ENCODE measurements at places on chromosomes 5 and 9.

DNA sequence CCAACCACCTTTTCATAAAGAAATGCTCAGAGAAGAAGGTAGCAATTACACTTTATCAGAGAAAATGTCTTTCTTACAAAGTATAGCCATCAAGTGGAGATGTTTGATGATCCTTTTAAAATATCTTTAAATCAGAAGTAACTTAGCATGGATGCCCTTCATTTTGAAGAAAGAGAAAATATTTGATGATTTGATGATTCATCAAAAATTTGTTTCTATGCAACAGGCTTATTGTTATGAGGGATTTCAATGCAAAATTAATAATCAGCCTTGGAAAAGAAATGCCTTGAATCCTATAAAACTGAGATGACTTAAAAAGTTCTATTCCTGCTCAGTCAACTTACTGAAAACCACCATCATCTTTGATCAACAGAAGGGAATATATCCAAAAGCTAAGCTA is 291.6 kb downstream of the MLLT3 start:
- no peak for DNase-seq

DNA sequence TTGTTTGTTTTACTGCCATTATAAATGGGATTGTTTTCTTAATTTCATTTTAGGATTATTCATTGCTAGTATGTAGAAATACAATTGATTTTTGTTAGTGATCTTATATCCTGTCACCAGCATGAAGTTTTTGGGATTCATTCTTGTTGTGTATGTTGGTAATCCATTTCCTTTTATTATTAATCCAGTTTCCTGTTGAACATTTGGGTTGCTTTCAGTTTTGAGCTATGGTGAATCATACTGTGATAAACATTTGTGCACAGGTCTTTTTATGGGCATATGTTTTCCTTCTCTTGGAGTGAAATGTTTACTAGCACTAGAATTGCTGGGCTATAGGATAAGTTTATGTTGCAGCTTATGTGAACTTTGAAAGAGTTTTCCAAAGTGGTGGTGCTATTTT is 69.6 kb downstream of the MAN2A1 start:
- DNase-seq, result no peak

GRCh38 chr5:149883550-149883949 is 61.0 kb downstream of the PDE6A start:
- DNase-seq, result no peak

DNA sequence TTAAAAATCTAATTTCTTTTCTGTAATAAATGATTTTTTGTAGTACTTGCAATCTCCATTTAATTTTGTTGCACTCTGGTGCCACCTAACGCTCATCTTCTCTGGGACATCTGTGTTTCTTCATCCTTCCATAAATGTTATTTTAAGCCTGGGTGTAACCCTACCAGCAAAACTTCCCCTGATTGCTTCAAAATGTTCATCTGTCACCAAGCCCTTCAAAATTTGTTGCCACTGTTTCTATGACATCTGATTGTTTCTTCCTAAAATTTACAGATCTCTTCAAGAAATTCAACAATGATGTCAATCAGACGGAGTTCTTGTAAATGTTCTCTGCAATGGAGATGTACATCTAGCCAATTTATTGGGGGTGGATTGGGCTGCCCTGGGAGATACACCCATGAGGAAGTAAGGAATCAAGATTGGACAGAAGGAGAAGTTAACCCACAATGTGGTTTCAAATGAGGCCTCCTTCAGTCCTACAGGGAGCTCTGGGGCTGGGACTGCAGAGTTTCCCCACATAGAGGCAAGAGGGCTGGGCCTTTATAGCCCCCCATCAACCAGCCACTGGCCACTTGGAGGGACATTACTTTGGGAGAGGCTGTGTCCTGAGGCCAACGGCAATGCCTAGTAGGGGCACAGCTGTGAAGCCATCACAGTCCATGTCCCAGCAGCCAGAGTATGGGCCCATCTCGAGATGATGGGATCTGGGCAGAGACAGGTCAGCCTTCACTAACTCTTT is 23.3 kb downstream of the MCTP1 start:
- DNase-seq, result no peak

GRCh38 chr5:43514816-43515677 is at the start of gene C5orf34:
Gene C5orf34, minus strand, starts transcription at chr5:43515148. Its CDS starts 5,809 bp downstream, at chr5:43509339.
- DNase-seq, result peak; percentile 95

- DNase-seq, result no peak
Observed at GRCh38 chr9:22214497-22215031, 205.5 kb upstream of the CDKN2B start.

- DNase-seq, result no peak
Observed at GRCh38 chr5:98637116-98637515, 136.3 kb upstream of the RGMB start.

DNA sequence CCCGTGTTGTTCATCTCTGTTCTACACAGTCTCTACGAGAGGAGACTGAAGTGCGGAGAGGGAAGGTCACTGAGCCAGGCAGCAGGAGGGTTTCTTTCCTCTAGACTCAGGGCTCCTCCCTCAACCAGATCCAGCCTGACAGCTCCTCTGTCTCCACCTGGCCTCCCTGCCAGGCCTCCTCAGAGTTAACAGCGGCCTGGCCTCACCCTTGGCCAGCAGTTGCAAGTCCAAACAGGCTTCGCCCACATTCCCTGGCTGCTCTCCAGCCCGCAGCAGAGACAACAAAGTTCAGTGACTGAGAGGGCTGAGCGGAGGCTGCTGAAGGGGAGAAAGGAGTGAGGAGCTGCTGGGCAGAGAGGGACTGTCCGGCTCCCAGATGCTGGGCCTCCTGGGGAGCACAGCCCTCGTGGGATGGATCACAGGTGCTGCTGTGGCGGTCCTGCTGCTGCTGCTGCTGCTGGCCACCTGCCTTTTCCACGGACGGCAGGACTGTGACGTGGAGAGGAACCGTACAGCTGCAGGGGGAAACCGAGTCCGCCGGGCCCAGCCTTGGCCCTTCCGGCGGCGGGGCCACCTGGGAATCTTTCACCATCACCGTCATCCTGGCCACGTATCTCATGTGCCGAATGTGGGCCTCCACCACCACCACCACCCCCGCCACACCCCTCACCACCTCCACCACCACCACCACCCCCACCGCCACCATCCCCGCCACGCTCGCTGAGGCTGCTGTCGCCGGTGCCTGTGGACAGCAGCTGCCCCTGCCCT is at the start of gene HRCT1:
HRCT1 (plus strand) TSS at position 291 of the 768 bp plus-strand sequence; CDS start at position 377, 86 bp downstream.
- no peak for DNase-seq

GRCh38 chr5:170788626-170789304 is 5.2 kb downstream of the GABRP start:
- DNase-seq, result no peak

- DNase-seq, result no peak
Observed at GRCh38 chr9:95077053-95077765, 240.3 kb downstream of the FANCC start.

- DNase-seq, result no peak
Observed at GRCh38 chr9:81074221-81074620, 615.1 kb downstream of the TLE1 start.

GRCh38 chr9:134338394-134339182 is 12.3 kb downstream of the RXRA start:
- DNase-seq, result no peak

GRCh38 chr9:86096386-86096785 is 3.0 kb downstream of the GOLM1 start:
- DNase-seq, result no peak

DNA sequence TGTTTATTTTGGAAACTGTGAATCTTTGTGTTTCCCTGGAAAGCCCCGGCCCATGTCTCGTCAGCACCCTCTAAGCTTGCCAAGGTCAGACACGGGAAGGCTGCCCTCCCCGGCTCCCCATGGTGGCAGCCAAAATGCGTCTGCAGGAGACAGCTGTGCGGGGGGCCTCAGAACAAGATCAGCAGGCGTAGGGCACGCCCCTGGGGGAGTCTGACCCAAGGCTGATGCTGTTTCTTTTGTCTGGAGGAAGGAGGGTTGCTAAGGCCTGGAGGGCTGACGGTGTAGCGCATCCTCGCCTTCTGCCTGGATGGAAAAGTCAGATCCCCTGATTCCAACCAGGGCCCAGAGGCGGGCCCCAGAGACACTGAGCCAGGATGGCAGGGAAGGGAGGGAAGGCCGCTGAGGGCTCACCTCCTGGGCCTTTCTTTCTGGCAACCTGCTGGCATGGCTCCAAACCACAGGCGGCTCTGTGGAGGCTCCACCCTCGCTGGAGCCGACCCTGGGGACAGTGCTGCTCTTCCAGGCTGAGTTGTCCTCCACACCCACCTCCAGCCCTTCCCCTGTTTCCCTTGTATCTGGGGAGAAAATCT is 57.2 kb downstream of the OLFM1 start:
- no peak for DNase-seq

- DNase-seq, result no peak
Observed at GRCh38 chr9:20509466-20509865, 112.8 kb downstream of the MLLT3 start.

DNA sequence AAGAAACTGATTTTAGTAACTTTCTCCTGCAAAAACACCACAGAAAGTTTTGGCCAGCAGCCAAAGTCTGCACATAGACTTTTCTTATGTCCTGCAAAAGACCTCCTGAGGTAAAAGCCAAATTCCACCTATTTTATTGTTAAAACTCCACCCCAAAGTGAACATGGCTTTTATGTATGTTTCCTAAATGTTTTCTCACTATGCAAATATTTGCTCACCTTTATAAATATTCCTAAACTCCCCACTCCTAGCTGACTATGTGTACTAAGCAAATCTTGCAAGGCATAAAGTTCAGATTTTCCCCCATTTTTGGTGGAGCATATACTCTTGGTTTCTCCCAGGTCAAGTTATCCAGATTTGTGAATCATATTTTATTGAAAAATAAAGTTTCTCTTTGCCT is 446.2 kb downstream of the DNAH5 start:
- DNase-seq, result no peak

- peak; percentile 100 for DNase-seq
Observed at GRCh38 chr9:131125288-131126058, at the start of gene NUP214. Gene NUP214, plus strand, starts transcription at chr9:131125586. Its CDS starts 119 bp downstream, at chr9:131125705.

- no peak for DNase-seq
Observed at GRCh38 chr9:21432672-21433425, 7.4 kb upstream of the IFNA1 start.

GRCh38 chr5:172428224-172429166 is 25.8 kb downstream of the SH3PXD2B start:
- DNase-seq, result no peak

- no peak for DNase-seq
Observed at GRCh38 chr5:5658226-5658625, 235.7 kb downstream of the ICE1 start.

- DNase-seq, result no peak
Observed at GRCh38 chr5:168438349-168438748, 47.9 kb upstream of the RARS1 start.

DNA sequence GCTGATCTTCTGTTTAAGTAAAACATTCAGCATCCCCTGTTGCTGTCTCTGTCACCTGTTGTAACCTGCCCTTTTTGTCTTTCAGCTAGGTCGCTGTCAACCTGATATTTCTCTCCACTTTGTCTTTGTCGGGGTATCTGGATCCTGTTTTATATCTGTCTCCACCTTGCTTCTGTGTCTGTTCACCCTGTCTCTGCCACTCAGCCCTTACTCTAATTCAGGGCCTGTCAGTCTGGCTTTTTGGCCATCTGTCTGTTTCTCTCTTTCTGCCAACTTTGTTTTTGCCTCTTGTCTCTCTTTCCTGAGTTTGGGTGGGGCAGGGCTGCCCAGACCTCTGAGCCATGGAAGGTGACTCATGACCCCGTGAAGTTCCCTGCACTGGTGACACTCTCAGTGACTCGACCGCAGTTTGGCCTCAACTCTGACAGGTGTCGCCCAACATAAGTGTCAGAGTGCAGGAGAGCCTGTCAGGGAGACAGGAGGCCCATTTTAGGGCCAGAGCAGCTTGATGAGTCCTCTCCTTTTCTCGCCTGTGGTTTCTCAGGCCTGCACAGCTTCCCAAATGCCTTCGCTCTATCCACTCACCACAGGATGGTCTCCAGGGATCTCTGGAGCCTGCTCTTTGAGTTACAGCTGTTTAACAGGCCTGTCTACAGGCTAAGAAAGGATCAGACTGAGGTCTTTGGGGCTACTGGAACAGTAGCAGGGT is 868 bp downstream of the ZBTB43 start:
- DNase-seq, result peak; percentile 59

DNA sequence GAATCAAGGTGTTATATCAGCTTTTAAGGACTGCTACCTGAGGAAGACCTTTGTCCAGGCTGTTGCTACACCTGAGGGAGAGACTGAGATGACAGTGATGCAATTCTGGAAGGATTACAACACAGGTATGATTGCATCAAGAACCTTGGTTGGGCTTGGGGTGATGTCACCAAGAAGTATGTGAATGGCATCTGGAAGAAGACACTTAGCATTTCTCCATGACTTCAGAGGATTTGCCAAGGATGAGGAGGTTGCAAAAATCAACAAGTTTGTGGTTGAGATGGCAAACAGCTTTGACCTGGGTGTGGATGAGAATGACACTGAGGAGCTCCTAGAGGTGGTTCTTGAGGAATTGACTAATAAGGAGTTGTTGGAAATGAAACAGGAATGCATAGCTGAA is 67.9 kb upstream of the PANK3 start:
- no peak for DNase-seq

DNA sequence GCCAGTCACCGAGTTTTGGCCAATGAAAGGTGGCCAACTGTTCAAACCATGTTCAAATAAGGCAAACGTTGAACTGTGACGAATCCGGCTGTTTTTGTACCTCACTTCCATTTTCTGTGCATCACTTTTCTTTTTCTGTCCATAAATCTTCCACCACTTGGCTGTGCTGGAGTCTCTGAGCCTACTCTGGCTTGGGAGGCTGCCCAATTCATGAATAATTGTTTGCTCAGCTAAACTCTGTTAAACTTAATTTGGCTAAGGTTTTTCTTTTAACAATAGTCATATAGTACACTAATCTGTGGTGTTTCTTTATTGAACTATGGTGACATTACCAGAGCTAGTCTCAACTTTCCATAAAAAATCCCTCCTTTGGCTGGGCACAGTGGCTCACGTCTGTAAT is 11.3 kb downstream of the NIM1K start:
- no peak for DNase-seq

DNA sequence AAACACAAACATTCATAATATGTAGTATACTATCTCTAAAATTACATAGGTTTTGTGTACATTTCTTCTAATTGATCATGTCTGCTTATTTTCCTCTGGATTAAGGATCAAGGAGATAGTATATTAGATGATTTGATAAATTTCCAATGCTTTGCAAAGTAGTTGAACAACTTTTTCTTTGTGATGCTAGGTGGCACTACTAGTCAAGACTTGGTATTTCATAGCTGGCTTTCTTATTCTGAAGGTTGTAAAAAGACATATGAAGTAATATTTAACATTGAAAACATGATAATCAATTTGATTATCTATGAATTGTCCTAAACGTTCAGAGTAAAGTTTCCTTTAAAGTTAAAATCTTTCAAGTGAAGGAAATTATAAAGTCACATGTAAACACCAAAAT is 106.1 kb upstream of the FGF10 start:
- no peak for DNase-seq

DNA sequence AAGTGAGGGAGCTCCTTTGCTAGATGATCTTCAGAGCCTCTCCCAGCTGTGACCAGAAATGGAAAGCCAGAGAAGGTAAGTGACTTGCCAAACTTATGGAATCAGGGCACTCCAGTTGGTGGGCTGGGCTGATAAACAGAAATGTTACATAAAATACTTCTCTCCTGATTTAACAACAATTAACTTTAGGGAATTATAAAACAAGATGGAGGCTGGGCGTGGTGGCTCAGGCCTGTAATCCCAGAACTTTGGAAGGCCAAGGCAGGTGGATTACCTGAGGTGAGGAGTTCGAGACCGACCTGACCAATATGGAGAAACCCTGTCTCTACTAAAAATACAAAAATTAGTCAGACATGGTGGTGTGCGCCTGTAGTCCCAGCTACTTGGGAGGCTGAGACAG is 899 bp upstream of the MED10 start:
- no peak for DNase-seq

GRCh38 chr5:159969966-159970365 is 39.0 kb upstream of the TTC1 start:
- DNase-seq, result no peak

GRCh38 chr9:89364666-89365531 is 46.6 kb downstream of the SECISBP2 start:
- DNase-seq, result no peak

Data from stimulated activated CD4-positive, alpha-beta T cell treated with anti-CD3 and anti-CD28 coated beads, Interleukin-4, amount 100 ng/mL, for 4 hours (primary cell).